ENCODE measurements at places on chromosomes 5 and 9. TPM values are rescaled to one million over a fixed set of nuclear protein-coding genes. Genes with fewer than 3 reads are reported as not detected.

GRCh38 chr5:22593592-22593991, 259.6 kb downstream of the CDH12 start:
- ATAC-seq, result no peak

- ATAC-seq, result no peak
Measured at GRCh38 chr5:57420801-57421200, 61.8 kb downstream of the ACTBL2 start.

- no peak for ATAC-seq
Measured at GRCh38 chr5:143334903-143335302, 68.6 kb downstream of the NR3C1 start.

DNA sequence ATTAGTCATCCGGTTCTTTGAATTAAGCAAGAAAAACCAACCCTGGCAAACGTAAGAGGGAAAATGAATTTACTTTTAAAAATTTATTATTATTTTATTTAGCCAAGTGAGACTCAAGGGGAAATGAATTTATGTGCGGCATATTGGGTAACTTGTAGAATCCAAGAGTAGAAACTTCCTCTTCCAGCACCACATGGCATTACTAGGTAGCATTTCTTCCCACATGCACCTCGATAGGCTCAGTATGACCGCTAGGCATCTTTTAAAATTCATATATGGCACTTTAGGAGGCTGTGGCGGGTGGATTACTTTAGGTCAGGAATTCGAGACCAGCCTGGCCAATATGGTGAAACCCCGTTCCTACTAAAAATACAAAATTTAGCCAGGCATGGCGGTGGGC, 17.6 kb upstream of the MYO10 start:
- ATAC-seq, result no peak

DNA sequence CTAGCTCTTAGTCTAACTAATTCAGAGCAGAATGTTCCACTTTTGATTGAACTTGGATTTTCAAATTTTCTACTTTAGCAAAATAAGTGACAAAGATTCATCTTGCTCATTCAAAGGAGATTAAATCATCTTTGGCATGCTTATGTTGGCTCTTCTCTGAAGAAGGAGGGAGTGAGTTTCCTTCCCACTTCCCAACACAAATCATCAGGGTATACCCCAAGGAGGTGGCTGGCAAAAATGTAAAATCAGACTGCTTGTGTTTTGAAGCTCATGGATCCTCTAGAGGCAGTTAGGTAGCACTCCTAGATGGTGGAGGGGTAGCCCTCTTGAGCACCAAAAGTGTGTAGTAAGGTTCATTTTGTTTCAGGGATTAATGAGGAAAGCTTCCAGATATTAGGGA, 343.1 kb downstream of the OSTF1 start:
- no peak for ATAC-seq

DNA sequence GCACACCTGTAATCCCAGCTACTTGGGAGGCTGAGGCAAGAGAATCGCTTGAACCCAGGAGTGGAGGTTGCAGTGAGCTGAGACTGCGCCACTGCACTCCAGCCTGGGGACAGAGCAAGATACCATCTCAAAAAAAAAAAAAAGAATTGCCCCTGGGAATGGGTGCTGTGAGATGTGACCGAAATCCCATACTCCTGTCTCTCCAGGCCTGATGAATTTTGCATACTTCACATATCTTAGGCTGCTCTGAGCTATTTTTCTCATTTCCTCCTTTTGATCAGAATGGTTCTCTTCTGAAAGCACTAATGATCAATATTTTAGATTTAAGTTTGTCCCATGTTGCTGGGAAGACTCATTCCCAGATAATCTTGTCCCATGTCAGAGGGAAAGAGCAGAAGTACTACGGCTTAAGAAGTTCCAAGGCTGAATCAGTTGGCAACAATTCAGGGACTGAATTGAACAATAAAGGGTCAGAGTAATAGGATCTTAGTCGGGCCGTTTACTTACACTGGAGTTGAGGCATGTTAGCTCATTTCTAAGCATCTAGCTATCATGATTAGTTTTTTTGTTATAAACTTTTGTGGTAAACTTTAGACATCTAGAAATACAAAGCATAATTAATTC, 44.2 kb upstream of the TENT2 start:
- no peak for ATAC-seq

- no peak for ATAC-seq
Measured at GRCh38 chr9:107270082-107270481, 13.0 kb upstream of the RAD23B start.

DNA sequence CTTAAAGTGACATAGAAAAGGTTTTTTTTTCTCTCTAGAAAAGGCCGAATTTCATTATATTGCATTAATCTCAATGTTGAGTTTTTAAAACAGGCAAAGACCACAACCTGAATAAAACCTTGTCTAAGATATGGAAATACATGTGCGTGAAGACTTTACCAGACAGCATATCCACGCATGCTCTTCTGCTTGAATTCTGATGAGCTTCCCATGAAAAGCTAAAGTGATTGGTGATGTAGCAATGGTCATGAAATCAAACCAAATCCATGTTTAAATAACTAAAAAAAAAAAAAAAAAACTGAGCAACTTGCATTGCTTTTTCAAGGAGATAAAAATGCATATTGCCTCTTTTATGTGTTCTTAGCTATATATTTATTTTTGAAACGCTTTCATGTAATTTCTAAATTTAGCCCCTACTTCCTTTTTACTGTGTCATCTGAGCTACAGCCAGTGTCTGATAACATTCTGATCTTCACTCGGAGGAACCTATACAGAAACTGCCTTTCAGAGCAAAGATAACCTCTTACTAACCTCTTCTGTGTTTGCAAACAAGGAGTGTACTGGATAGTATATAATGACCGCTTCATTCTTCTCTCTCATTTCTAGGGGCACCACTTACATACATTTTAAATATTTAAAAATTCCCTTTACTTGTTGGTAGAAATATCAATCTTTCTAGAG, 179.1 kb upstream of the GNA14 start:
- ATAC-seq, result no peak

DNA sequence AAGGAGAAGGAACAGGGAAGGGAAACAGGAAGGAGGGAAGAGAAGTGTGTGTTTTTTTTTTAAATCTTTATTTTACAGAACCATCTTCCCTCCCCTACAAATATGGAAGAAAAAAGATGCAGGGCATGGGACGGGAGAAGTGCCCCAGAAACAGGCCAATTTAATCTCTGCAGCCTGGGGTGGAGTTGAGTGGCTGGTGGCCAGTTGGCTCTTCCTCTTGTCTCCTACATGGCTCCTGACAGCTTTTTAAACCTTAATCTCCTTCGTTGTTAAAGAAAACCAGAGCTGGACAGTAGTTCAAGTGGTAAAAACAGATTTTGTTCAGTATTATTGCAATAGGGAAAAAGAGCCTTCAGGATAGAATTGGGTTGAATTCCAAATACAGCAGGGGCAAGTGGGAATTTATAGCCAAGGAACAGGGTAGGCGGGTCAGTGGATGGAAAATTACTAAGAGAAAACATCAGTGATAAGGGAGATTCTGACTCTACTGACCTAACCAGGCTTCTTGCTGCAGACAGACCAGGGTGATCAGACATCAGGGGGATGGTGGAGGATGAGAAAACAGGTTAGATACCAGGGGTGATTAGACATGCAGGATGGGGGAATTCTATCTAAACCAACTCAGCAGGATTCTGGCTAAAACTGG, 125.1 kb upstream of the CLINT1 start:
- ATAC-seq, result no peak

DNA sequence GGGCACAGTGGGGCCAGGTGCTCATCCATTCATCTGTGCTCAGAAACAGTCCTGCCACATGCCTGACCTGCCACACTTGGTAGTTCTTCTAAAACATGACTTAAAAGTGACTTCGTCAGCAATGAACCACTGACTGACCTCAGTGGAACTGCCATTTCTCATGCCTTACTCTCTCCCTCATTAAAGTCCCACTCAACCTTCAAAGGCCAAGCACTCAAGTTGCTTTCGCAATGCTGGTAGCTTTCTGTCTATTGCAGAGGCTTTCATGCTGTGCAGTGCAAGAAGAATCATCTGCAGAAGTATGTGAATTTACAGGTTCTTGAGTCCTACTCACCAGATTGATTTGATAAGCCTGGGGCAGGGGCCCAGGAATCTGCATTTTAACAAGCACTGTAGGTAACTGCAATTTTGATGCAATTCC, 23.9 kb downstream of the B4GALT1 start:
- no peak for ATAC-seq

GRCh38 chr5:54902791-54903473, 82.5 kb downstream of the ESM1 start:
- ATAC-seq, result no peak

DNA sequence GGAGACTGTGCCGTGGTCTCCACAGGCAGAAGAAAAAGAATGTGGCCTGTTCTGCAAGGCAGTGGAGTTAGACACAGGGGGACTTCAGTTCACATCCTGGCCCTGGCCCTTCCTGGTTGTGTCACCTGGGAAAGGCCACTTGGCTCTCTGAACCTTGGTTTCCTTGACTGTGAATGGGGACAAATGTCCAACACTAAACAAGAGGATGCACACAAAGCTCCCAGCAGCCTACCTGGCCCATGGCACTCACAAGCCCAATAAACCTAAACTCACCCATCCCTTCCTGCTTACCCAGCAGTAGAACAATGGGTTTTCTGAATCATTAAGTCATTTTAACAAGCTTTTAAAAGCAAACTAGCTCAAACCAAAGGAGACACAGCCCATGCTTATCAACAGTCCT, 103.9 kb downstream of the FRMD3 start:
- no peak for ATAC-seq

GRCh38 chr9:101315112-101315450, 69.7 kb downstream of the BAAT start:
- ATAC-seq, result no peak

- ATAC-seq, result no peak
Measured at GRCh38 chr5:148428848-148429247, 45.1 kb downstream of the FBXO38 start.

CTNND2 gene
- total RNA-seq, result 1.8 TPM

GLIPR2 gene
- total RNA-seq, result 76.8 TPM

GRM6 gene
- not detected for total RNA-seq

MYMK gene
- not detected for total RNA-seq

GAPT gene
- not detected for total RNA-seq
